ENCODE measurements at places on chromosomes 3 and 15.

- H3K36me3 ChIP-seq: no peaks in the 10 kb centered on the region
- DNase-seq: no peak
- no peak overlapping the region for H3K27ac ChIP-seq
- peaks cover 12% of the 10 kb centered on the region for H3K4me1 ChIP-seq
- no peaks in the 10 kb centered on the region for H3K27me3 ChIP-seq
These were observed 23.1 kb downstream of the BHLHE40 start for GRCh38 chr3:5002174-5002870.

- DNase-seq: peak; percentile 81
- peak overlapping the region; percentile 72 for H3K4me3 ChIP-seq
- H3K4me1 ChIP-seq: no peaks in the 10 kb centered on the region
- H3K27ac ChIP-seq: peak overlapping the region; percentile 79
- H3K36me3 ChIP-seq: no peaks in the 10 kb centered on the region
These were observed 686 bp downstream of the VPS8 start for GRCh38 chr3:184812662-184813042.

DNA sequence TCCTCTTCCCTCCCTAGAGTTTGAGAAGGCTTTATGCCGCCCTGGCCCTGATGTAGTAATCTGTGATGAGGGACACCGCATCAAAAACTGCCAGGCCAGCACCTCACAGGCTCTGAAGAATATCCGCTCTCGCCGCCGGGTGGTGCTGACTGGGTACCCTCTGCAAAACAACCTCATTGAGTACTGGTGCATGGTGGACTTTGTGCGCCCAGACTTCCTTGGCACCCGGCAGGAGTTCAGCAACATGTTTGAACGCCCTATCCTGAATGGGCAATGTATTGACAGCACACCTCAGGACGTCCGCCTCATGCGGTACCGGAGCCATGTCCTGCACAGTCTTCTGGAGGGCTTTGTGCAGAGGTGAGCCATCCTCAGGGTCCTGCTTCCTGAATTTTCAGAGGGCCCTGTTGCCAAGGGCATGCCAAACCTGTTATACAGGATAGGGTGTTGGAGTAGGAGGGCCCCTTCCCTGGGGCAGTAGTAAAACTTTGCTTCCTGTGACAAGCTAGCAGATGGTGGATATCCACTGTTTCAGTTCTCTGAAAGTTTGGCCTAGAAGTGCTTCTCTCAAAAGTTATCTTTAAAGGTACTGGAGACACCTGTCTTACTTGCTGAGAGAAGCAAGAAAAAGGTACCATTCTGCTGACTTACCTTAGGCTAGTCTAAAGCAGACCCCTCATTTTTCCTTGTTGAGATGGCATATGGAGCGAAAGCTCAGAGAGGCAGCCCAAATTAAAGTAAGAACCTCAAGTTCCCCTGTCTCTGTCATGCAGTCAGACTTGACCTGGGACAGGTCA lies 33.7 kb upstream of the TEX264 start:
- H3K36me3 ChIP-seq: no peaks in the 10 kb centered on the region
- H3K4me3 ChIP-seq: no peak overlapping the region
- no peaks in the 10 kb centered on the region for H3K4me1 ChIP-seq
- H3K27ac ChIP-seq: no peak overlapping the region

- H3K27ac ChIP-seq: no peak overlapping the region
- DNase-seq: no peak
- no peaks in the 10 kb centered on the region for H3K4me1 ChIP-seq
These were observed 49.2 kb upstream of the MAP3K13 start for GRCh38 chr3:185313693-185314246.

- no peaks in the 10 kb centered on the region for H3K4me1 ChIP-seq
- H3K27ac ChIP-seq: no peak overlapping the region
- no peak for DNase-seq
- no peaks in the 10 kb centered on the region for H3K36me3 ChIP-seq
These were observed 226.9 kb upstream of the MRPL3 start for GRCh38 chr3:131729643-131730017.

- no peak for DNase-seq
- peaks cover 27% of the 10 kb centered on the region for H3K36me3 ChIP-seq
- H3K27ac ChIP-seq: no peak overlapping the region
- no peaks in the 10 kb centered on the region for H3K27me3 ChIP-seq
These were observed 49.7 kb downstream of the XYLB start for GRCh38 chr3:38396239-38396638.

DNA sequence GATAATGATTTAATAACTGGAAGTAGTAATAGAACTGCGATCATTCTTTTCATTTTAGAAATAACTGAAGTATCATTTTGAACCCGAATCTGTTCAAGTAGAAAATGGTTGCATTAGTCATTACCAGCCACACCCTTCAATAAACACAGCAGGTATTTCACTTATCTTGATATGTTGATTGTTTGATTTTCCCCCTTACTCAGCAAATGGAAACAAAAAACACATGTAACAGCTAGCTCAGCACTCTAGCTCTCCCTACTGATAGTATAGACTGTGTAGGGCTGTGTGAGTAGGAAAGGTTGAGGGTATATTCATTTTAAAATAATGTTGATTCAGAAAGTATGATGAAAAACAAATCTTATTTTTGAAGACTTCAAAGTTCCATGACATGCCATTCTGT lies 1.1 kb upstream of the GPR149 start:
- peaks cover 33% of the 10 kb centered on the region for H3K27me3 ChIP-seq
- H3K4me1 ChIP-seq: peaks cover 13% of the 10 kb centered on the region
- H3K27ac ChIP-seq: no peak overlapping the region
- no peaks in the 10 kb centered on the region for H3K36me3 ChIP-seq
- no peak for DNase-seq
- no peak overlapping the region for H3K4me3 ChIP-seq

DNA sequence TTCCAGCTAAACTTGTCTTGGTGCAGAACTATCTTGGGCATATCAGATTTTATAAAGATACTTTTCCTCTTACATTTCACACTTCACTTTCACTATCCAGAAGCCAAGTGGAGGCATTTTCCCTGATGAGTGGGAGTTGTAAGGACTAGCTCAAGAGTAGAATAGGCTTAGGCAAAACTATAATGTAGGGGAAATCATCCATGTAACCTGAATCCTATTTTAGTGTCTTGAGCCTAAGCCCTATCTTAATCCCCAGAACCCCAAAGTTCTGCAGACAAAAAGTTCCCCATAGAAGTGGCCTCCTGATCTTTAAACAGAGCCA lies 42.2 kb upstream of the CD47 start:
- H3K27ac ChIP-seq: peak overlapping the region; percentile 73
- no peaks in the 10 kb centered on the region for H3K36me3 ChIP-seq
- DNase-seq: no peak
- no peak overlapping the region for H3K4me3 ChIP-seq

DNA sequence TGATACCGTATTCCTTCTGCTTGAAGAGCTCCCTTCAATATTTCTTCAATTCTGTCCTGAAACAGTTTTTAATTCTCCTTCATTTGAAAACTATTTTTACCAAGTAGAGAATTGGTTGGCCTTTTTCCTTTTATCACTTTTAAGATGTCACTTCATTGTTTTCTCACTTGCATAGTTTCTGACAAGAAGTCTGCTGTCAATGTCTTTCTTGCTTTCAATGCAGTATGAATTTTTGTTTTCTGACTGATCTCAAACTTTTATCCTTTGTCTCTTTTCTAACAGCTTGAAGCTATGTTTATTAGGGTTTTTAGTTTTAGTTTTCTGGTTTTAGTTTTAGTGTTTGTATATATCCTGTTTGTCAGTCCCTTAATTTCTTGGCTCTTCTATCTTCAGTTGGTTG lies 364.8 kb upstream of the TPRG1 start:
- DNase-seq: no peak
- no peak overlapping the region for H3K4me3 ChIP-seq
- no peaks in the 10 kb centered on the region for H3K36me3 ChIP-seq
- H3K27ac ChIP-seq: no peak overlapping the region
- no peaks in the 10 kb centered on the region for H3K27me3 ChIP-seq

- H3K27me3 ChIP-seq: no peaks in the 10 kb centered on the region
- H3K4me1 ChIP-seq: no peaks in the 10 kb centered on the region
- H3K36me3 ChIP-seq: no peaks in the 10 kb centered on the region
- no peak overlapping the region for H3K4me3 ChIP-seq
- no peak overlapping the region for H3K27ac ChIP-seq
These were observed 77.6 kb downstream of the POLR2M start for GRCh38 chr15:57784081-57784511.

DNA sequence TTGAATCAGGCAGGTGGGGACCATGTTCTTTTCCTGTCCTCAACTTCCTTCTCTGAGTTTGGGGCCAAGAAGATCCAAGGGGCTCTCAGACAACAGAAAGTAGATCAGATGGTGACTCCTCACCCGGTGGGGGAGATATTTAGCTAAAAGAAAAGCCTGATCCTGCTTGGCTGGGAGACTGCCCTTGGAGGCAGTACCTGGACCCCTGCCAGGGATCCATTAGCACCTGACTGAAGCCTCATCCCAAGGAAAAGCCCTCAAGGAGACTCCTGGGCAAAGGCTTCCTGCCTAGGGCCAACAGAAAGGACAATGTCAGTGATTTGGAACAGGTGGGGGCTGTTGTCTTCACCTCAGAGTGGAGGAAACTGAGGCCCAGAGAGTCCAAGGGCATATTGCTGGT lies 33.5 kb upstream of the HHATL start:
- H3K4me3 ChIP-seq: no peak overlapping the region
- no peak for DNase-seq

DNA sequence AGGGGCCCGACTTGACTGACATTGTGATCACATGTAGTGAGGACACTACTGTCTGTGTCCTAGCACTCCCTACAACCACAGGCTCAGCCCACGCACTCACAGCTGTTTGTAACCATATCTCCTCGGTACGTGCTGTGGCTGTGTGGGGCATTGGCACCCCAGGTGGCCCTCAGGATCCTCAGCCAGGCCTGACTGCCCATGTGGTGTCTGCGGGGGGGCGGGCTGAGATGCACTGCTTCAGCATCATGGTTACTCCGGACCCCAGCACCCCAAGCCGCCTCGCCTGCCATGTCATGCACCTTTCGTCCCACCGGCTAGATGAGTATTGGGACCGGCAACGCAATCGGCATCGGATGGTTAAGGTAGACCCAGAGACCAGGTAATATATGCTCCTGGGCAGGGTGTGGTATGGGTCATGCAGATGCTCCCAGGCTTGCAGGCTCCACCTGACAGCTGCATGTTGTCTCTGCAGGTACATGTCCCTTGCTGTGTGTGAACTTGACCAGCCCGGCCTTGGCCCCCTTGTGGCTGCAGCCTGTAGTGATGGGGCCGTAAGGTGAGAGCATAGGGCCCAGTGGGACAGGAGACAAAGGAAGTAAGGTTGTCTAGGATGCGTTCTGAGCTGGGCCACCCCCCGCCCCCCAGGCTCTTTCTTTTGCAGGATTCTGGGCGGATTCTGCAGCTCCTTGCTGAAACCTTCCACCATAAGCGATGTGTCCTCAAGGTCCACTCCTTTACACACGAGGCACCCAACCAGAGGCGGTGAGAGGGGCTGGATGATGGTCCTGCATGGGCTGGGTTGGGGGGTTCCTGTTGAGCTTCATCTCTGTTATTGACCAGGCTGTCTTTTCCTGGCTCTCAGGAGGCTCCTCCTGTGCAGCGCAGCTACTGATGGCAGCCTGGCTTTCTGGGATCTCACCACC lies 4.4 kb downstream of the DALRD3 start:
- H3K4me1 ChIP-seq: peaks cover 23% of the 10 kb centered on the region
- DNase-seq: no peak
- H3K27ac ChIP-seq: no peak overlapping the region
- no peaks in the 10 kb centered on the region for H3K27me3 ChIP-seq
- H3K36me3 ChIP-seq: no peaks in the 10 kb centered on the region

GRCh38 chr3:70811880-70812279 lies 499.4 kb upstream of the MDFIC2 start:
- DNase-seq: peak; percentile 48
- H3K27me3 ChIP-seq: no peaks in the 10 kb centered on the region
- no peak overlapping the region for H3K27ac ChIP-seq
- H3K36me3 ChIP-seq: no peaks in the 10 kb centered on the region
- H3K4me1 ChIP-seq: no peaks in the 10 kb centered on the region
- H3K4me3 ChIP-seq: no peak overlapping the region

GRCh38 chr3:187165144-187165543 lies 25.8 kb upstream of the RPL39L start:
- H3K36me3 ChIP-seq: no peaks in the 10 kb centered on the region
- H3K4me3 ChIP-seq: no peak overlapping the region
- no peak overlapping the region for H3K27ac ChIP-seq
- H3K4me1 ChIP-seq: no peaks in the 10 kb centered on the region
- H3K27me3 ChIP-seq: no peaks in the 10 kb centered on the region

DNA sequence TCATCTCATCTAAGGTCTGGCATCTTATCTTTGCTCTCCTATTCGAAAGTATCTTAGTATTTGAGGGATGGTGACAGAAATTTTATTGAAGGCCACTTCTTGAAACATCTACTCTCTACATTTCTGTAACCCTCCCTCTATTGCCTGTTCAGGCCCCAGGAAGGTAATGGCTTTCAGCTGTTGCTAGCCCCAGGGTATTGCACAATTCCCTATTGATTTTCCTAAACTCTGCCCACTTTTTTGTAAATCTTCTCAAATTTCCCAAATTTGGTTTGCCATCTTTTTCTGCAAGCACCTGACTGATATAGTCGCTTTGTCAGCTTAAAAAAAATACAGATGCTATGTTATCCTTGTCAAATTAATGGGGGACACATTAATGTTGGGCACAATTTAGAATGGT lies 242.1 kb downstream of the RAP2B start:
- H3K27ac ChIP-seq: no peak overlapping the region
- H3K4me1 ChIP-seq: no peaks in the 10 kb centered on the region
- no peaks in the 10 kb centered on the region for H3K36me3 ChIP-seq

DNA sequence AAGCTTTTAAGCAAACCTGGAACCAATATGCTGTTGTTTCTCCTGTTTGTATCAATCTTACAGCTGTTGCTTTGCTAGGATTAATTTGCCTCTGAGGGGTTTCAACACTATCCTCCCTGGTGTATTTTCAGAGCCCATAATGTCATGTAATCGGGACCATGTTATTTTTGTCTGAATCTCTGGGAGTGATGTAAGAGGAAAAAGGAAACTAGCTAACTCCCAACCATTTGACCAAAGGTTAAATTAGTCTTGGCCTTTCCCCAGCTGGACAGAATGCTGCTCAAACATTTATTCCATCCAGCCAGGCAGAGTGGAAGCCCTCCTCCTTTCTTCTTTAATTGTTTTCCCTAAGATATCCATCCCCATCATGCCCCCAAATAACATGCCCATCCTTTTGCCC lies 142.2 kb downstream of the ALDH1A2 start:
- no peak overlapping the region for H3K4me3 ChIP-seq
- DNase-seq: peak; percentile 57
- no peaks in the 10 kb centered on the region for H3K27me3 ChIP-seq
- H3K27ac ChIP-seq: peak overlapping the region; percentile 14
- no peaks in the 10 kb centered on the region for H3K36me3 ChIP-seq

GRCh38 chr3:127743351-127744252 lies 70.8 kb downstream of the ABTB1 start:
- no peaks in the 10 kb centered on the region for H3K27me3 ChIP-seq
- DNase-seq: peak; percentile 52
- peak overlapping the region; percentile 19 for H3K27ac ChIP-seq
- peaks cover 8% of the 10 kb centered on the region for H3K36me3 ChIP-seq
- H3K4me1 ChIP-seq: peaks cover 4% of the 10 kb centered on the region

- no peak overlapping the region for H3K4me3 ChIP-seq
- H3K36me3 ChIP-seq: no peaks in the 10 kb centered on the region
- no peak for DNase-seq
- H3K27me3 ChIP-seq: no peaks in the 10 kb centered on the region
- H3K27ac ChIP-seq: no peak overlapping the region
These were observed 137.0 kb downstream of the DNAJB8 start for GRCh38 chr3:128329491-128330213.

GRCh38 chr3:134145183-134145582 lies 105.5 kb downstream of the RYK start:
- peaks cover 7% of the 10 kb centered on the region for H3K36me3 ChIP-seq
- no peaks in the 10 kb centered on the region for H3K27me3 ChIP-seq
- no peak for DNase-seq
- no peak overlapping the region for H3K27ac ChIP-seq
- H3K4me1 ChIP-seq: no peaks in the 10 kb centered on the region
- no peak overlapping the region for H3K4me3 ChIP-seq

All from left lung (tissue), 14 donors.